ENCODE measurements at places on chromosomes 7 and 10.

- DNase-seq = no peak
Observed at GRCh38 chr10:131789516-131789915, 111.3 kb upstream of the PPP2R2D start.

- peak; percentile 53 for DNase-seq
Observed at GRCh38 chr10:59674215-59674836, 35.3 kb downstream of the SLC16A9 start.

DNA sequence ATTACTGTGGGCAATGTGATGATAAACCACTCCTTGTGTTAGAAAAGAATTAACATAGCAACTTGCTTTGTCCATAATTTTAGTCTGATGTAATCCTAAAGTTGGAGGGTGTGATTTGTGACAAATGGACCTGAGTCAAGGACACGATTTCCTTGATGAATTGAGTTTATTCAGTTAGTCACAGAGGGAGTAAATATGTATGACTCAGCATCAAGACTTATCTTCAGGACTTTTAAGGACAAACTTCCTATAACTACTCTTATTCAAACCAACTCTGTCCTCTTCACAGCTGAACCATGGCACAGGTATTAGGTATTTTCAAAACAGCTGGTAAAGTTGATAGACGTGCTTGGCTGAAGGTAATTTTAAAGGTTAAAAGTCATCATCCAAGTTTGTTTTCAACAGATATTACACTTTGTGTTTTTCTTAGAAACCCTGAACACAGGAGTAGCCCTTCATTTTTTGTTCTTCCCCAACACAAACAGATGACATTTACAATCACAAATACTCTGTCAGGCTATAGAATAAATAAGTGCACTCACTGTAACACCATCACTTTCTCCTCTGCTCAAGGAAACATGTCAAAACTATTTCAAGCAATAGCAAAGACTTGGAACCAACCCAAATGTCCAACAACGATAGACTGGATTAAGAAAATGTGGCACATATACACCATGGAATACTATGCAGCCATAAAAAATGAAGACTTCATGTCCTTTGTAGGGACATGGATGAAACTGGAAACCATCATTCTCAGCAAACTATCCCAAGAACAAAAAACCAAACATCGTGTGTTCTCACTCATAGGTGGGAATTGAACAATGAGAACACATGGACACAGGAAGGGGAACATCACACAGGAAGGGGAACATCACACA is 54.5 kb downstream of the COA1 start:
- DNase-seq = peak; percentile 89

DNA sequence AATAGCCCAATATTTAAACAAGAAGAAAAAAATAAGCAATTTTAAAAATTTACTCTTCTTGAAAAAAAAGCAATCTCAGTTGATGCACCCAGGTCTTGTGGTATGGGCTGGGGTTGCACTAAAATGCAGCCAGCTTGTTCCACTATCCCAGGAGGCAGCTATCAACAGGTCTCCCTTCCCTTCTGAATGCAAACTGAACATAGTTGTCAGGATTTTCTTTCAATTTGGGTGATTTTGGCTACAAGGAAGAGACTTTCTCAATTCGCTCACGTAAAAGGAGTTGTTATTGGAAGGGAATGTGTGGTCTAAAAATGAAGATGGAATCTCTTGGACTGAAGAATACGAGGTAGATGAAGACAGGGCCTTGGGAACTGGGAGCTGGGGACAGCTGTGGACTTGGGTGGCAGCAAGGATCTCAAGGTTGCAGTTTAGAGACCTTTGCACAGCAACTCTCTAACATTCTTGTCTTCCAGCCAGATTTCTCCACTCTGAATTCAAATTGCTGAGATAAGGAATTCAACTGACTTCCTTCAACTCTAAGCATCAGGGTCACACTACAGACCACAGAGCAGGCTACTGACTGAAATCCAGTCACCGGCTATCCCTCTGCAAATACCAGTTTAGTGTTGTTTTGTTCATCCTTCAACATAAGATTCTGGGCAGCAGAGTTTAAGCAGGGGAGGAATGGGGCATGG is 3.1 kb upstream of the TMEM26 start:
- DNase-seq = peak; percentile 59

- no peak for DNase-seq
Observed at GRCh38 chr7:124009321-124009720, 23.5 kb downstream of the TMEM229A start.

DNA sequence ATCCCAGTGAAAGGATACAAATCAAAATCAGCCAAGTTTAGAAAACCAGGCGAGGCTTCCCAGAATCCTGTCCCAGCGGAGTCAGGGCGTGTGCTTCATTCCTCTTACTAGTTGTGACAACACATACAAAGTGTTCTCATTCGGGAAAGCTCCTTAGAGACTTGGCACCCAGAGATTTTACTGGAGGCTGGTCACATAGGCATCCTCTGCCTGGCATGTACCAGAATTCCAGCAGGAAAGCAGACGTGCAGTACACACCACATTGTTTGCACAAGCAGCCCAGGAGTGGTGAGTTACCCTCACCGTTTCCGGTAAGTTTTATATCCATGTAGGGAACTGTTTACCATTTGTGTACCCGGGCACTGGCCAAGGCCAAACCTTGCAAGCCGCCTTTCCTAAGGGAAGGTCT is 34.9 kb downstream of the MMRN2 start:
- DNase-seq = no peak

- DNase-seq = no peak
Observed at GRCh38 chr10:20737107-20737506, 160.0 kb downstream of the NEBL start.

- DNase-seq = peak; percentile 55
Observed at GRCh38 chr10:69160809-69161241, 19.2 kb upstream of the SUPV3L1 start.

- DNase-seq = peak; percentile 79
Observed at GRCh38 chr7:16416289-16417282, 4.8 kb downstream of the CRPPA start.

- DNase-seq = no peak
Observed at GRCh38 chr7:114662002-114662677, 247.5 kb downstream of the FOXP2 start.

- DNase-seq = no peak
Observed at GRCh38 chr7:44772867-44773266, 23.6 kb upstream of the PPIA start.

DNA sequence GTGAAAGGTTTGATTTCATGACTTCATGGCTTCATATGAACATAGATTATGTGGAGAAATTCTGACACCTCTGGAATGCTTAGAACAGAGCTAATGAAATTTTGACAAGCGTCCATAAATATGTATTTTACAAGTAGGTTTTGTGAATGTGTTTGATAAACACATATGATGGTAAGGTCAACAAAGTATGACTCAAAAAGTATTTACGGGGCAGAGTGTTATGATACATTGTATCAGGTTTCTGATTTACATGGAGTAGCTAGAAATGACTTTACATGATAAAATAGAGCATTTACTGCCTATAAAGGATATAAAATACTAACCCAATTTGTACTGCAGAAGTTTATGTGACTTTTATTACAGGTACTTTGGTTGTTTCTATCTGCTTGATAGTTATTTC is 206.3 kb downstream of the MDFIC start:
- no peak for DNase-seq

GRCh38 chr10:26385443-26385842 is 52.7 kb upstream of the APBB1IP start:
- no peak for DNase-seq

DNA sequence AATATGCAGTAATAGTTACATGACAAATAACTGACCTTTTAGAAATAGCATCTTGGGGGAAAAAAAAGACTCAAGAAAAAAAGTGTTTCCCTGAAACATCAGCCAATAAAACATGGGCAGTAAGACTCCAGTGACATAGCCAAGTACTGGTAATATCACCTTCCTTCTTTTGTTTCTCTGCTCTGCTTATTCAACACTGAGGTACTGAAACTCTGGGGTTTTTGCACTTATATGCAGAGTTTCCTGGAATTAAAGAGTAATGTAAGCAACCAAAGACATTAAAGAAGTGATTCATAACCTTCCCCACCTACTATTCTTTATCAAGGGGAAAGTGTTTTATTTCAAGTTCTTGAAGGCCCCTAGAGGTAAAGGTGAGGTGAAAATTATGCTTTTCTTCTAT is 414.5 kb downstream of the GRM8 start:
- no peak for DNase-seq

GRCh38 chr10:79127151-79127961 is 58.6 kb downstream of the ZMIZ1 start:
- DNase-seq = peak; percentile 88

DNA sequence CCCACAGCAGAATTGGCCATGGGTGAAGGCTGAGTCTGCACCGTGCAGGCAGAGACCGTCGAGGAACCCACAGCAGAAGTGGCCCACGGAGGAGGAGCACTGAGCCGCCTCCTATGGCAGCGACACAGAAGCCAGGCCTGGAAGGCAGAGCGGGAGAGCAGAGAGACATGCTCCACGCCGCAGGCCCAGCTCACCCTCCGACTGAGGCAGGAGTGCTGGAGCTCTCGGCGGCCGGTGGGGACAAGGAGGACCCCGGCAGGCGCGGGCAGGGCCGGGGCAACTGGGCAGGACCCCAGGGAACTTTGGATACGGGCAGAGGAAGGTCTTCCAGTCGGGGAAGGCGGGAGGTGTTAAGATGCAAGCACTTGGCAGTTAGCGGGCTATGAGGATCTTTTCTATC is 420.4 kb downstream of the DNAJB6 start:
- DNase-seq = no peak

DNA sequence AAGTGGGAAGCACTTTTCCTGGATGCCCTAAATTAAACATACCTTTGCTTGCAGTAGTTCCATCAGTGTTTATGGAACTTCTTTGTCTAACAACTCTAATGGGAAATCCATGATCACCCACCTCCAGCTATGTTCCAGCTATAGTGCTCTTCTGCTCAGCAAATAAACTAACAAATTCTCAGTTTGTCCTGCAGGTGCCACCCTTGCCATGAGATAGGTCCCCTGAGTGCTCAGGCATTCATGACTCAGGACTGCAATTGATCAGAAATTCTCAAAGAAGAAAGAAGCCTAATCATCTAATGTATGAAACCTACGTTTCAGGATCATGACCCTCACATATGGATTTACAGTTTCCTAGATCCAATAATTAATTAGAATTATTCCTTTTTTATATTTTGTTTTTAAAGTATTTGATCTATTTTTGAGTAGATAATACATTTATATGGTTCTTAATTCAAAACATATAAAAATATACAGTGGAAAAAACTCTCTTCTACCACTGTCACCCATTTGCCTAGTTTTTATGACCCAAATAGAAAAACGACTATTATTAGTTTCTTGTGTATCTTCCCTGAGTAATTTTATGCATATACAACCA is 48.7 kb upstream of the DYNC1I1 start:
- peak; percentile 57 for DNase-seq

- DNase-seq = peak; percentile 14
Observed at GRCh38 chr10:17744341-17744861, 7.6 kb upstream of the TMEM236 start.

DNA sequence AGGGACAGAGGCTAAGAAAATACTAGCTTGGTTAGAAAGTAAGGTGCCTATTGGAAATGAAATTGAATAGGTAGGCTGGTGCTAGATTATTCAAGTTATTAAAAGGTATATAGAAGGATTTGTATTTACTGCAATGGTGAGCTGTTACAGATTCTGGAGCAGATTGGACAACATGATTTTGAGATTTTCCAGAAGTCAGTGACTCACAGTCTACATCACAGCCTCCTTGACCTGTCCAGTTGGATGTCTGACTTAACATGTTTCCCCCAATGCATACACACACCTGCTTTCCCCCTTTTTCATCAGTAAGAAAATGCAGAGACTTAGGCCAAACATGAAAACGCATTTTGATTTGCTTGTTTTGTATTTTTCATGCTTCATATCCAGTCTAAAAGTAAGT is 33.4 kb downstream of the STARD3NL start:
- DNase-seq = no peak

GRCh38 chr7:99141841-99142726 is 1.8 kb downstream of the SMURF1 start:
- DNase-seq = peak; percentile 65

DNA sequence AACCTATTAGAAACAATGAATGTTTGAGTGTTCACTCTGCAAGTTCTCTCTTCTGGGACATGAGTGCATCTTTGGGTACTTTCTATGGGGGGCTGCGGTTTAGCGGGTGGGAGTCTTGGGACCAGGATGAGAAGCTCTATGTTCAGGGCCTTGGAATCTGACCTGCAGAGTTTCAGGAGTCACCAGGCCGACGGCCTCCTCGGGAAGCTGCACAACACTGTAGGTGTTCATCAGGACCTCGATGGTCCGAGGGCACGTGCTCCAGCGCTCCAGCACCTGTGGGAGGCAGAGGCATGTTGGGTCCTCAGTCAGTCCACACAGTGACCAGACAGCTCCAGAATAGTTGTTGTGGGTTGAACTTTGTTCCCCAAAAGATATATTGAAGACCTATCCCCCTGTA is 8.9 kb upstream of the GBX1 start:
- DNase-seq = no peak

GRCh38 chr7:95276114-95276513 is 48.2 kb downstream of the PON1 start:
- no peak for DNase-seq

GRCh38 chr10:123007558-123008354 is 839 bp downstream of the IKZF5 start:
- DNase-seq = peak; percentile 70

GRCh38 chr7:44212581-44213184 is 11.9 kb downstream of the YKT6 start:
- DNase-seq = no peak

DNA sequence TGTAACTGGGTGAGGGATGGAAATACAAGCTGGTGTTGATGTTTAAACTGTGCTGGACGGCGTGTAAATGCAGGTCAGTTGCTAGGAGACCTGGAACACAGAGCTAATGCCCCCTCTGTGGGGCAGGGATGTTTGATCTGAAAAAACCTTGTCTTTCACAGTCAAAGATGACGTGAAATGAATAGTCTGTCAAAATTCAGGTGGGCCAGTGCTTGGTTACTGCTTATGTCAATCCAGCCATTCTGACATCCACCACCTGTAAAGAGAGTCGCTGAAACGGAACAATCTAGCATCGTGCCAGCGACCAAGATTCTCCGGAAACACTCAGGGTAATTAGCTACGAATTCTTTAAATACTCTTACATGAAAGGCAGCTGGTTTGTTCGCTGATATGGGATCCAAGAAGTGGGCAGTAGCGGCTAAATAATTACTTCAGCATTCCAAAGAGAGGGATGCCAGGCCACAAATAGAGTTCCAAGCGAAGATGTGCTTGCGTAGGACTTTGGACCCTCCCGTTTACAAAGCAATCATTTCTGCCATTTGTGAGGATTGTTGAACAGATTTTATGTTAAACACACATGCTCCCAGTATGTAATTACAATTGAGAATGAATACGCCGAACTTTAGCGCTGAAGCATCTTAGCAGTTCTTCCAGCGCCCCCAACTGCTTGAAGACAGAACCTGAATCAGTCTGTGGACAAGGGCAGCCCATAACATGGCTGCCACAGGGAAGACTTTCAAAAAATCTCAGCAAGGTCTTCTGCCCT is 7.3 kb upstream of the ASB4 start:
- DNase-seq = no peak

GRCh38 chr10:119309423-119309770 is 102.0 kb downstream of the GRK5 start:
- no peak for DNase-seq

Measured in iris pigment epithelial cell (primary cell).